Mesothelial cell of epicardium (in vitro differentiated cells): ENCODE measurements at places on chromosomes 2 and 18. TPM values are rescaled to one million over a fixed set of nuclear protein-coding genes. Genes with fewer than 3 reads are reported as not detected.
A peak's percentile ranks its signal among the peaks of the same experiment; 100 is the strongest.

Gene REG1B
- total RNA-seq, result not detected in 3 replicates

- H3K4me3 ChIP-seq, result no peak overlapping the region
- no peak for DNase-seq
- H3K27me3 ChIP-seq, result no peaks in the 10 kb centered on the region
- peaks cover 45% of the 10 kb centered on the region for H3K4me1 ChIP-seq
These were observed 167.1 kb downstream of the ZFP36L2 start for GRCh38 chr2:43059183-43059897.

- no peak overlapping the region for H3K4me3 ChIP-seq
- H3K4me1 ChIP-seq, result peaks cover 12% of the 10 kb centered on the region
- H3K36me3 ChIP-seq, result peaks cover 17% of the 10 kb centered on the region
- no peak for DNase-seq
These were observed 135.6 kb downstream of the SMAD7 start for GRCh38 chr18:48815179-48815515.

Gene GAD1
- 0.20 to 0.34 TPM (median 0.31 TPM) in 3 replicates for total RNA-seq

Gene TNS1
- 116 to 130 TPM (median 117 TPM) in 3 replicates for total RNA-seq

DNA sequence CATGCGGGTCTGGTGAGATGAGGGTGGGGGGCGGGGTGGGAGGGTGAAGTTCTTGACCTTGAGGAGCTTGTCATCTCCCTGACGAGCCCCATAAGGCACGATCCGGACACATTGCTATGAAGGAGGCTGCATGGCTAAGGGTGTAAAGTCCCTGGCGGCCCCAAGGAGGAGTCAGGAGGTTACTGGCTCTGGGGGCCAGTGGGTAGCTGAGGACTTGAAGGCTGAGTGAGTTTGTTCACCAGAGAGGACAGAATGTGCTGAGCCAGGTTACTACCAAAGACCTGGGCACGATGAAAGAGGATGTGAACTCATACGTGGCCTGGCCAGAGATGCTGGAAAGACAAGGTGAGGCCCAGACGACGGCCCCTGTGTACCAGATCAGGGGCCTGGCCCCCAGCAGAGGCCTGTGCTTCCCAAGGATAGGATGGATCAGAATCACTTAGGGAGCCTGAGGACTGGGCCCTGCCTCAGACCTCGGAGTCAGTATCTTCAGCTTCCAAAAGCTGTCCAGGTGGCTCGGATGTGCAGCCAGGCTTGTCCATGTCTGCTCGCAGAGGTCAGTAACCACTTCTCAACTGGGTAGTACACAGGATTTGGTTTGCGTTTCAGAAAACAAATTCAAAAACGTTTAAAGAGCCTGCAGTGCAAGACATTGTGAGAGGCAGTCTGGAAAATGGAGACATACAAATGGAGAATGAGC lies 110.9 kb downstream of the RNF144A start:
- no peak overlapping the region for H3K4me3 ChIP-seq
- no peaks in the 10 kb centered on the region for H3K27me3 ChIP-seq
- no peak overlapping the region for H3K27ac ChIP-seq
- H3K36me3 ChIP-seq, result peaks cover 50% of the 10 kb centered on the region
- peaks cover 32% of the 10 kb centered on the region for H3K4me1 ChIP-seq

- H3K27me3 ChIP-seq, result peaks cover 9% of the 10 kb centered on the region
- H3K36me3 ChIP-seq, result no peaks in the 10 kb centered on the region
- peaks cover 25% of the 10 kb centered on the region for H3K4me1 ChIP-seq
- no peak overlapping the region for H3K4me3 ChIP-seq
- H3K27ac ChIP-seq, result peak overlapping the region; percentile 64
These were observed 27.1 kb downstream of the CREG2 start for GRCh38 chr2:101360232-101360631.

- H3K36me3 ChIP-seq, result no peaks in the 10 kb centered on the region
- no peaks in the 10 kb centered on the region for H3K27me3 ChIP-seq
- H3K27ac ChIP-seq, result no peak overlapping the region
- no peak for DNase-seq
- no peaks in the 10 kb centered on the region for H3K4me1 ChIP-seq
These were observed 21.2 kb downstream of the GRB14 start for GRCh38 chr2:164599954-164600589.

Gene B3GNT7
- 5.2 to 7.0 TPM (median 5.6 TPM) in 3 replicates for total RNA-seq

Gene GALNT3
- total RNA-seq, result 8.2 to 10.1 TPM (median 8.3 TPM) in 3 replicates

GRCh38 chr2:202400941-202401340 lies 24.8 kb downstream of the BMPR2 start:
- no peak overlapping the region for H3K27ac ChIP-seq
- no peaks in the 10 kb centered on the region for H3K27me3 ChIP-seq
- DNase-seq, result no peak
- no peak overlapping the region for H3K4me3 ChIP-seq
- no peaks in the 10 kb centered on the region for H3K4me1 ChIP-seq
- H3K36me3 ChIP-seq, result peaks cover 1% of the 10 kb centered on the region

- H3K36me3 ChIP-seq, result no peaks in the 10 kb centered on the region
- no peak overlapping the region for H3K4me3 ChIP-seq
- H3K27me3 ChIP-seq, result no peaks in the 10 kb centered on the region
- peaks cover 1% of the 10 kb centered on the region for H3K4me1 ChIP-seq
- H3K27ac ChIP-seq, result no peak overlapping the region
- no peak for DNase-seq
These were observed 211.5 kb upstream of the GCFC2 start for GRCh38 chr2:75922191-75922590.

- DNase-seq, result no peak
- H3K4me1 ChIP-seq, result peaks cover 18% of the 10 kb centered on the region
- H3K36me3 ChIP-seq, result peaks cover 12% of the 10 kb centered on the region
These were observed 95.8 kb downstream of the SLC25A12 start for GRCh38 chr2:171798156-171798820.

Gene PPIG
- total RNA-seq, result 60.2 to 63.6 TPM (median 62.2 TPM) in 3 replicates

Gene MDH1B
- total RNA-seq, result 0.89 to 1.3 TPM (median 1.1 TPM) in 3 replicates

GRCh38 chr2:96142217-96143113 lies 2.8 kb downstream of the DUSP2 start:
- no peak for DNase-seq
- H3K36me3 ChIP-seq, result no peaks in the 10 kb centered on the region
- no peak overlapping the region for H3K4me3 ChIP-seq
- no peak overlapping the region for H3K27ac ChIP-seq

DNA sequence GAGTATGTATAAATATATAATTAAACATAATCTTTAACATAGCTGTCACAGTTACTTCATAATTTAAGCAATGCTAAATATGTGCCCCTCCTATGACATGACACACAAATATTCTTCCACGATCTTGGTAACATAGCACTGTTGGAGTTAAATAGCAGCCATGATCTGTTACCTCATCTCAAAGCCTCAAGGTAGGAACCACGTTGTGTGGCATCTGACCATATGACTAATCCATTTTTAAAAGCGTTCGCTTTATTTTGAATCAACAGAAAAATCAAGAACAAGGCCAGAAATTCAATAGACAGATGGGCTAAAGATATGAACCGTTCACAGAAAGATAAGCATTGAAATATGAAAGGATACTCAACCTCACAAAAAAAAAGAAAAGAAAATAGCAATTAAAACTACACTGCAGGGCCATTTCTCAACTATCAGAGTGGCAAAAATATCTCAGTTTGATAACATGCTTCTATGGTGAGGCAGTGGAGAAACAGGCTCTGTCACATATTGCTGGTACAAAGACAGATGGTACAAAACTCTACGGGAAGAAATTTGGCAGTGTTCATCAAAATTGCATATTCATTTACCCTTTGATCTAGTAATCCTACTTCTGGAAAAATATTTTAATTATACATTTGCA lies 105.9 kb downstream of the TMX3 start:
- H3K36me3 ChIP-seq, result no peaks in the 10 kb centered on the region
- no peak overlapping the region for H3K4me3 ChIP-seq
- no peak for DNase-seq
- H3K27me3 ChIP-seq, result no peaks in the 10 kb centered on the region

Gene NAT8
- not detected in 3 replicates for total RNA-seq

Gene ORC4
- total RNA-seq, result 62.7 to 69.8 TPM (median 67.6 TPM) in 3 replicates

- H3K36me3 ChIP-seq, result peaks cover 50% of the 10 kb centered on the region
- H3K4me3 ChIP-seq, result no peak overlapping the region
- no peaks in the 10 kb centered on the region for H3K27me3 ChIP-seq
- peaks cover 3% of the 10 kb centered on the region for H3K4me1 ChIP-seq
- peak overlapping the region; percentile 68 for H3K27ac ChIP-seq
These were observed 65.8 kb upstream of the EML6 start for GRCh38 chr2:54657664-54658083.

Gene CYRIA
- 3.9 to 4.5 TPM (median 4.0 TPM) in 3 replicates for total RNA-seq

- DNase-seq, result no peak
- H3K4me3 ChIP-seq, result no peak overlapping the region
- H3K4me1 ChIP-seq, result peaks cover 26% of the 10 kb centered on the region
- no peaks in the 10 kb centered on the region for H3K36me3 ChIP-seq
- no peak overlapping the region for H3K27ac ChIP-seq
- H3K27me3 ChIP-seq, result no peaks in the 10 kb centered on the region
These were observed 122.8 kb downstream of the ARL4C start for GRCh38 chr2:234374150-234374508.

- no peaks in the 10 kb centered on the region for H3K4me1 ChIP-seq
- H3K27ac ChIP-seq, result no peak overlapping the region
- DNase-seq, result peak; percentile 31
- H3K27me3 ChIP-seq, result peaks cover 19% of the 10 kb centered on the region
- no peaks in the 10 kb centered on the region for H3K36me3 ChIP-seq
- H3K4me3 ChIP-seq, result no peak overlapping the region
These were observed 130.0 kb downstream of the LPIN1 start for GRCh38 chr2:11876436-11876835.

Gene SNORC
- total RNA-seq, result 3.4 to 6.0 TPM (median 4.1 TPM) in 3 replicates

DNA sequence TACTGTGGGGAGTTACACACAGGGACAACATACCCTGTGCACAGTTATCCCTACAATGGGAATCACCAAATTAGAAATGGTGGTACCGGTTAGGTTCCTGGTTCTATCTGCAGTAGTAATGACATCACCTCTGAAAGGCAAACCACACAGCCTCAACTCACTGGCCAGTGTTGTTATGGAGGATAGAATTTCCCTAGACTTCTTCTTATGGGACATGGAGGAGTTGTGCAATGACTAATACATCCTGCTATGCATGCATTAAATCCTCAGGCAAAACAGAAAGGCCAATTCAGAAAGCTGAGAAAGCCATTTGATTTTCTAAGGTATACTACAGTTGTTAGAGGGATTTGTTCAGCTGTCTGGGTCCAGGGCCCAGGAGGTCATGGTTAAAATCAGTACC lies 439.3 kb downstream of the TMX3 start:
- H3K4me1 ChIP-seq, result no peaks in the 10 kb centered on the region
- no peaks in the 10 kb centered on the region for H3K36me3 ChIP-seq
- no peaks in the 10 kb centered on the region for H3K27me3 ChIP-seq
- no peak overlapping the region for H3K4me3 ChIP-seq
- H3K27ac ChIP-seq, result no peak overlapping the region

DNA sequence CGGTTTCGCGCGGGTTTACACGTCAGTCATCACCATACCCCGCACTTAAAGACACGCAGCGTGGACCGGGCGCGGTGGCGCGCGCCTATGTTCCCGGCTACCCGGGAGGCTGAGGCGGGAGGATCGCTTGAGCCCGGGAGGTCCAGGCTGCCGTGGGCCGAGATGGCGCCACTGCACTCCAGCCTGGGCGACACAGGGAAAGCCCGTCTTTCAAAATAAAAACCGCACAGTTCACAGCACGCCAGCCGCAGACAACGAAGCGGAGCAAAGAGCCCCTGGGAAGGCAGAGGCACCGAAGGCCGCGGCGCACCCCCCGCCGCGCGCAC lies 328 bp downstream of the DTYMK start:
- H3K27me3 ChIP-seq, result no peaks in the 10 kb centered on the region
- no peak for DNase-seq
- H3K4me3 ChIP-seq, result peak overlapping the region; percentile 81
- H3K4me1 ChIP-seq, result peaks cover 18% of the 10 kb centered on the region
- H3K36me3 ChIP-seq, result peaks cover 14% of the 10 kb centered on the region

DNA sequence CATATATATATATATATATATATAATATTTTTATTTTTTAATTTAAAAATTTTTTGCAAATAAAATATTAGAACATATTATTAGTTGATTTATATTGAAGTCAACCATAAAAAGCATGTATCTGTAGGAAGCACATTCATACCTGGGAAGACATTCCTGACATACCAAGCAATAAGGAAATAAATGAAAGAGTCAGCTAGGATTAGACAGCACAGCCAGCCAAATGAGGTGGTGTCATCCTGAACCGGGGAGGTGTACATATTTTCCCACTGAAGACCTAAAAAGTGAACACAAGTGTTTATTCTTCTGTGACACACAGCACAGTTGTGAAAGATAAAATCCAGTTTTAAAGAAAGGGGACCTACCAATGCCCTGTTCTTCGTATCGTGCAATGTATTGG lies 149.2 kb downstream of the ABCA12 start:
- no peak overlapping the region for H3K4me3 ChIP-seq
- peak overlapping the region; percentile 58 for H3K27ac ChIP-seq
- no peaks in the 10 kb centered on the region for H3K27me3 ChIP-seq
- no peaks in the 10 kb centered on the region for H3K36me3 ChIP-seq

DNA sequence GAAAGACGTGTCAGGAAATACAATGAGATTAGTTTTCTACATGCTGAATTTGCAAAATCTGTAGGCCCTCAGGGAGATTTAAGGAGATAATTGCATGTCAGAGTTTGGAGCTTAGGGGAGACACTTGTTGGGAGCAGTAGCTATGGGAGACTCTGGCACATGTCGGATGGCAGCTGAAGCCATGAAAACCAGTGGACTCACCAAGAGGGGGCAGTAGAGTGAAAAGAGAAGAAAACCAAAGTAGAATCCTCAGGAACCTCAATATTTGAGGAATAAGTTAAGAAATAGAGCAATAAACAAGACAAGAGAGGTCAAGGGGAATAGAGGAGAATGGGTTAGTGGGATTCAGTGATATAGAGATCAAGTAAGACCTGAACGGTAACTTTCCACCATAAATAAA lies 24.8 kb downstream of the RUFY4 start:
- no peak overlapping the region for H3K27ac ChIP-seq
- H3K27me3 ChIP-seq, result peaks cover 51% of the 10 kb centered on the region
- DNase-seq, result no peak

DNA sequence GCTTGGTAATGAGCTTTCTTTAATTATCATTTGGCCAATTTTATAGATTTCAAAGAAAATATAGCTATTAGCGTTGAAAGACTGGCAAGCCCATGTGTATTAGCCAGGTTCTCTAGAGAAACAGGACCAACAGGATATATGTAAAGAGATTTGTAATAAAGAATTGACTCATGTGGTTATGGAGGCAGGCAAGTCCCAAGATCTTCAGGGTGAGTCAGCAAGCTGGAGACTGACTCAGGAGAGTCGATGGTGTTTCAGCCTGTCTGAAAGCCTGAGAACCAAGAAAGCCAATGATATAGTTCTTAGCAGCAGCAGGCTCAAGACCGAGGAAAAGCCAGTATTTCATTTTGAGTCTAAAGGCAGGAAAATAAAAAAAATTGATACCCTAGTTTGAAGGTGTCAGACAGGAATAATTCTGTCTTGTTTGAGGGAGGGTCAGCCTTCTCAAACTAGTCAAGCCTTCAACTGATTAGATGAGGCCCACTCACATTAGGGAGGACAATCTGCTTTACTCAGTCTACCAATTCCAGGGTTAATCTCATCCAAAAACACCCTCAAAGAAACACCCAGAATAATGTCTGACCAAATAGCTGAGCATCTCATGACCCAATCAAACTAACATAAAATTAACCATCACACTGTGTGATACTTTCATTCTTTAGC lies 78.3 kb upstream of the CRIM1 start:
- H3K36me3 ChIP-seq, result no peaks in the 10 kb centered on the region
- H3K27ac ChIP-seq, result no peak overlapping the region
- H3K27me3 ChIP-seq, result no peaks in the 10 kb centered on the region
- no peak for DNase-seq
- no peak overlapping the region for H3K4me3 ChIP-seq

GRCh38 chr2:11537951-11538350 lies 4.1 kb downstream of the GREB1 start:
- DNase-seq, result no peak
- no peaks in the 10 kb centered on the region for H3K36me3 ChIP-seq
- no peak overlapping the region for H3K4me3 ChIP-seq
- H3K27ac ChIP-seq, result no peak overlapping the region

Gene CREB1
- total RNA-seq, result 88.9 to 111 TPM (median 97.0 TPM) in 3 replicates

Gene WNT6
- 106 to 118 TPM (median 115 TPM) in 3 replicates for total RNA-seq

GRCh38 chr2:72003124-72003523 lies 144.5 kb downstream of the CYP26B1 start:
- H3K27me3 ChIP-seq, result no peaks in the 10 kb centered on the region
- H3K36me3 ChIP-seq, result no peaks in the 10 kb centered on the region
- DNase-seq, result no peak
- peaks cover 30% of the 10 kb centered on the region for H3K4me1 ChIP-seq
